T-helper 1 cell (primary cell): ENCODE measurements at places on chromosomes 3 and 15.
A peak's percentile ranks its signal among the peaks of the same experiment; 100 is the strongest.

DNA sequence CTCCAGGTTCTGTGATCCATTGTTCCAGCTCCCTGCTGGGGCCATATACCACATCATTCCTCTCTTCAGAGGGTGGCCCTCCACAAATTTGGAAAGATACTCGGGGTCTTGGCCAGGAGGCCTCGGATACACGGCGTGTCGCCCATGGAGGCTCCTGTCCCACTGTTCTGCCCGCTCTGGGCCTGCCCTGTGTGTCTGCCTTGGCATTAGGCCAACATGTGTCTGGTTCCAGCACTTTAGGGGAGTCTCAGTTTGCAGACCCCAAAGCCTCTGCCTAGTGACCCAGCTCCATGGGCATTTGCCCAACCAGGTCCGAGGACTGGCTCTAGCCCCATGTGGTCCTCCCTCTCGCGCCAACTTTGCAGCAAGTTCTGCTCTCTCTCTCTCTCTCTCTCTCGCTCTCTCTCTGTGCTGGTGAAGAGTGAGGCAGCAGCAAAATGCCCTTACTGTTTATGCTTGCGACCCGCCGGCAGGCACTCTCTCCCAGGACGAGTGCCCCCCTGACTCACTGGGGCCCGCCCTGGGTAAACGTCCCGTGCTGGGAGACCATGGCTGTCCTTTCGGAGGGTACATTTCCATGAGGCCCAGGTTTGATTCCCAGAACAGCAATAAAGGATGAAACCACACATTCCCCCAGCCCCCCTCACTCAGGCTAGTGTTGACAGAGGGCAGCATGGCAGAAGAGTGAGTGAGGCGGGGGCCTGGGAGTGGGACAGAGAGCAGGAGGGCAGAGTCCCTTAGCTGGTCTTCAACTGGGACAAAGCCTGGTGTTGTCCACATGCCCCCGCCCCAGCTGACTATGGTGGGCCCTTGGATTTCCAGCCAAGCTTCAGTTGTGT is 77.9 kb downstream of the ISG20 start:
- no peak for DNase-seq

GRCh38 chr3:54882129-54882833 is 45.6 kb downstream of the LRTM1 start:
- no peak for DNase-seq

- no peak for DNase-seq
Observed at GRCh38 chr15:64466408-64467141, 6.2 kb downstream of the ZNF609 start.

- DNase-seq = no peak
Observed at GRCh38 chr15:33132722-33133345, 61.7 kb downstream of the FMN1 start.

DNA sequence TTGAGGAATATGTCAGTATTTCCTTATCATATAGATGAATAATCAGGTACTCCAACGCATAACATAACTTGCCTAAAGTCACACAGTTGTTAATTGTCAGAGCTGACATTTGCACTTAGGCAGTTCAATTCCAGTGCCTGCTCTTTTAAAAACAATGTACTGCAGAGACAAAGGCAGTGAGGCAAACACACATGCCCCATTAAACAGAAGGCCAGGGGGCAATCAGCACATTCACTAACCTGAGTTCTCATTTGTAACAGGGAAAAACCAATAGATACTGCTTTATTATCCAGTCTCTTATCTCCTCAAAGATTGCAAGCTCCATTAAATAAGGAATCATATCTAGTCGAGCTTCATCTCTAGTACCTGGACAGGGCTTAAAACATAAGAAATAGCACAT is 1017.4 kb downstream of the SQOR start:
- no peak for DNase-seq

GRCh38 chr15:59917504-59918157 is 86.5 kb upstream of the FOXB1 start:
- peak; percentile 80 for DNase-seq

GRCh38 chr15:70466305-70466704 is 297.1 kb downstream of the UACA start:
- no peak for DNase-seq

GRCh38 chr3:194387926-194388418 is 11.1 kb downstream of the GP5 start:
- DNase-seq = no peak

DNA sequence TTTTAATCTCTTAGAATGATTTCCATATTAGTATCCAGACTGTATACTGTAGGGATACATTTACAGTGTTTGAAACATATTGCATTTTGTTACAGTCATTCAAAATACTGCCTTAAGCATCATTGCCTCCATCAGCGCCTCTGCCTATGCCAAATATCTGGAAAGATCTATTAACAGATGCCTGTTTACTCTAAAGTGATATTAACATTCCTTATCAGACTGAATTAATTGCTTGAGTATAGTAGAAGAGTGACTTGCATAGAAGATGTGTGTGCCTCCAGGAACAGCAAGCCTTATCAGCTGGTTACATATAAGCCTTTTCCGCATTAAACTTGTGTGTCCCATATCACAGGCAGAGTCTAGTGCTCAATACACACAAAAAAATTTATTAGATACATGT is 379.1 kb downstream of the CADM2 start:
- no peak for DNase-seq

- DNase-seq = no peak
Observed at GRCh38 chr3:174907628-174908407, 48.7 kb downstream of the NAALADL2 start.

DNA sequence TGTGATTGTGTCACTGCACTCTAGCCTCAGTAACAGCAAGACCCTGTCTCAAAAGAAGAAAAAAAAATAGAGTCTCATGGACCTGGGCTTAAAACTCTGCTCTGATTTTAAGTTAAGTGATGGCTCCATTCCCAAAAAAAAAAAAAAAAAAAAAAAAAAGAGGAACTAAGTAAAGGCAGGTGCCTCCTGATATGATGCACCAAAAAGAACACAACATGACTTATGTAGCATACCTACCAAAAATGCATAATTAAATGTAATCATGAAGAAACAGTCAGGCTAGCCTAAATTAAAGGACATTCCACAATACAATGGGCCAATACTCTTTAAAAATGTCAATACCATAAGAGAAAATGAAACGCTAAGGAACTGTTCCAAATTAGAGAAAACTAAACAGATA is 5.4 kb upstream of the IREB2 start:
- DNase-seq = no peak

DNA sequence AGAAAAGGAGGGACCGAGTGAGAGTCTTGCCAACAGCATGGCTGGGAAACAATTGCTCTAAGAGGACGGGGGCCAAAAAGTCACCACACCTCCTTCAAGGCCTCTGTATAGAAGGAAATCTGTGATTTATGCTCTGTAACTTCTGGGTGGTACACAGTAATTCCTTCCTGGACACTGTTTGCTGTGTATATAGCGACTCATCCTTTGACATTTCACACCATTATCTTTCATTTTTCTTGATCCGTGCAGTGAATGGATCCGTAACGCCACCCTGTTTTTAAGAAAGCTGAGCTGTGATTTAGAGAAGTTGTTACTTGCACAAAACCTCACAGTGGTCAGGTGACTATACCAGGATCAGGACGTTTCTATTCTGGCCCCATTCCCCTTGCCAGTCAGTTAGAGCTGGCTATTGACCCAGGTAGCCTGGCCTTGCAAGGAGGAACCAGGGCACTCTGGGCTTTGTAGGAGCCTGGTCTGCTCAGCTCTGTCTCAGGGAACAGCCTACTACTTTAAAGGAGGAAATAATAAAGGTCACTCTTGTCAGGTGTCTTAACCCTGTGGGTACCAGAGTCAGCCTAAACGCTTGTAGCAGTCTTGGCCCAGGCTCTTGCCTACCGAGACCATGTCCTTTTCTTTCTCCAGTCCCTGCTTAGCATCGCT is 86.5 kb upstream of the MYZAP start:
- no peak for DNase-seq

DNA sequence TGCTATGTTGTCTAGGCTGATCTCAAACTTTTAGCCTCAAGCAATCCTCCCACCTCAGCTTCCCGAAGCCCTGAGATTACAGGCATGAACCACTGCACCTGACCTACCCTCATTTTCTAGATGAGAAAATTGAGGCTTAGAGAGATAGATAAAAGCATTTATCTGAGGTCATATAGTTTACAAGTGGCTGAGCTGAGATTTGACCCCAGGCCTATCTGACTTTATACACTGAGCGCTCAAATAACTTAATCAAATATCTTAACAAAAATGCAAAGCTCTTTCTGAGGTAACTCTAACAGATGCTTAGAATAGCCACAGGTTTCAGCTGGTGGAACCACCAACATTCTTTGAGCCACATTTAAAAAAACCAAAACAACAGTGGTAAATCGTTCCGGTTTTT is 5.5 kb downstream of the PLS1 start:
- no peak for DNase-seq

- DNase-seq = no peak
Observed at GRCh38 chr15:39502082-39502447, 78.8 kb upstream of the THBS1 start.

DNA sequence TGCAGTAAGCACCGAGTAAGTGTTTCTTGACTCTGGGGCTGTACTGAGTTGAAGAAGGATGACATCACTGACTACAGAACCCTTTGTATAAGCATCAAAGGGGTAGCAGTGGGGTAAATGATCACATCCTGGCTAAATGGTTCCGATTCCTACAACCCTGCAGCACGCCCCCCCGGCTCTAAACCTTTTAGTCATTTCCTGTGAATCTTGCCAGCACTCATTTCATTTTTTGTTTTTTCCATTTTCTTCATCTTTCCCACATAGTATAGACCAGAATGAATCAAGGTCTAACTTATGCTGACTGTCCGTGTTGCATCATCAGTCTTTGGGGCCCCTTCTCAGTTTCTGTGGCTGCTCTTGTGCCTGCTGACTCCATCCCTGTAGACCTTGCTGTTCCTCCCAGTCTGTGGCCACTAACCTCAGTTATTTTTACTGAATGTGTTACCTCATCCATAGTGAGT is 383.1 kb upstream of the TPRG1 start:
- DNase-seq = peak; percentile 3

- no peak for DNase-seq
Observed at GRCh38 chr15:41606997-41607396, 48.0 kb downstream of the TYRO3 start.

GRCh38 chr3:14925729-14926591 is 21.4 kb upstream of the NR2C2 start:
- DNase-seq = peak; percentile 28

DNA sequence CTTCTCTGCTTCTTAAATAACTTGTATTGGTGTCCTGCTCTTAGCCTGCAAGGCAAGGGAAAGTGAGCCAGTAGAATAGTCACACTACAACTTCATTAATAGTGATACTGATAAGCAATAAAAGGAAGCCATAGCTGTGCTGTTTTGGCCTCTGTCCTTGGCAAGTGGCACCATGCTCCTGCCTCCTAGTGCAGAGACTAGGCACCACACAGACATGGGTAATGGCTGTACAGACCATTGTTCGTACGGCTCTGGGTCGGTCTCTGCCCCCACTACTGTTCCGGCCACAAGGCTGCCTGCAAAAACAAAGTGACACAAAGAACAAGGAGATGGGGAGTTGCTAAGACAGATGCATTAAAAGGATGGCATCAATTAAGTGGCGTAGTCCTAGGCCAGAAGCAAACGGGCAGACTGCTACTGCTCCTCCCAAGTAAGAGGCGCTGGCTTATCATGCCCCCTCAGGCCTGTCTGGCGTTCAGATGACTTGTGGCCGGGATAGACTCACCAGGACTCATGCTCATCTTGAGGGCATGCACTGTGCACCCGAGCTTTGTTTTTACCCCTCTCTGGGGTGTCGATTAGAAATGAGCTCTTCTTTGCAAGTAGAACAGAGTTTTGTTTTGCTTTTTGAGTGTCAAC is 75.6 kb downstream of the TRAK1 start:
- no peak for DNase-seq

DNA sequence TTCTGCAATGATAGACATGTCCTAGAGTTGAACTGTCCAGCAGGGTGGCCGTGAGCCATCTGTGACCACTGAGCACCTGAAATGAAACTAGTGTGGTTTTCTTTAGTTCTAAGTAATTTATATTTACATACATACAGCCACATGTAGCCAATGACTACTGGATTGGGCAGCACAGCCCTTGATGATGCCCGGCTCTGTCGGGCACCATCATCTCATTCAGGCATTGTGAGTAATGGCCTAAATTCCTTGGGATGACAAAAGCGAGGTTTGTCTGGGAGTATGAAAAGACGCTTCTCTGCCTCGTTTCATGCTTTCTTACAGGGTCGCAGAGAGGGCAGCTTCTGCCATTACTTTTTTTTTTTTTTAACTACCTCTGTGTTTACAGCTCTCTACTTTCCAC is 251.9 kb upstream of the HES1 start:
- DNase-seq = no peak

DNA sequence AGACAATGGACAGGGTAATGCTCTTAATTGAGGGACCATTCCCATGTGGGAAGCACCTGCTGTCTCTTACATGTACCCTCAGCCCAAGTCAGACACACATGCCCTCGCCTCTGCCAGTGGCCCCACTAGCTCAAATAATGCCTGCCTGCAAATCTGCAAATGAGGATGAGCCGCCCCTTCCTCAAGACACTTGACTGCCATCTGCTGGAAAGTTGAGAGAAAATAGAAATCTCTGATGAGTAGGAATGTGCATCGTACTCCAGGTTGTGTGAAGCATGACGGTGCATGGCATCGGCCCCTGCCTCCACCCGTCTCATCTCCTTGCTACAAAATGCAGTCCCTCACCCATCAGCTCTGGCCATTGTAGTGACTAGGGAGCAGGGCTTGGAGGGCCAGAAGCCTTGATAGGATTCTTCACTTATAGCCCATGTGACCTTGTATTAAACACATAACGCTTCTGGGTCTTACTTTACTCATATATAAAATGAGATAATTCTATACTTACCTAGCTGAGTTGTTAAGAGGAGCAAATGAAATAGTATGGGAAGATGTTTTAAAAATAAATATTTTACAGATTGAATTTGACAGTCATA is 6.3 kb upstream of the SCN5A start:
- DNase-seq = no peak

DNA sequence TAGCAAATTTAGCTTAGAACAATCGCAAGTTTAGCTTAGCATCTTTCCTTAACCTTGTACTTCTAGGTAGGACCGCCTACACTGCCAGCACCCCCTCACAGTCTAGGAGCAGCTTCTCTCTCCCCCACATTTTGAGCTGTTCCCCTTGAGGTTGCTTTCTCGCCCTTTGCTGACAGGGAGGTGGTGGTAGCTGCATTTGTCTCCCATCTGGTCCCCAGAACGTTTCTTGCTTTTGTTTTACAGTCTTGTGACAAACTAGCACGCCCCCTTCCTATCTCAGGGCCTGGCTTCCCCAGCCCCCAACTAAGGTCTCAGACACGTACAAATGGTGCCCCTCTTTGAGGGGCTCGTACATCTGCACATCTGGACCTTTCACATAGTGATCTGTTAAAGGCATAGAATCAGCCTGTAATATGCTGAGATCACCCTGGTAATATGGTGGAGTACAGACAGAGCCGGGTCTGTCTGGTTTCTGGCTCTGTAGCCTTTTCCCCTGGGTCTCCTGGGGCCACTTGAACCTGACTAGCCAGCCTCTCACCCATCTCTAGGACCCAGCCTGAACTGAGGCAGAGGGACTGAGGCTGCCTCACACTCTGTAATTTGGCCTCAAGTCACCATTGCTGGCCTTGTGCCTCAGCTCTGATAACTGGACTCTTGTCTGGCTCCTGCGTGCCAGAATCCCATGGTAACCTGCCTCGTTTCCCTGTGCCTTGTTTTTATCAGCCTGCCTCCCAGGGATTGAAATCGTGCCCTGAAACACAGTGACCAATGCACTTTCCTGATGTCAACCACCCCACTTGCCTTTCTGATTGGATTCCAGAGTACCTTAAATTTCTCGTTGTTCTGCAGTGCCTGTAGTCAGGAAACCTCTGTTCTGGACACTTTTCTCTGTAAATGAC is 27.7 kb downstream of the CRTC3 start:
- DNase-seq = no peak

GRCh38 chr3:28386049-28386448 is 37.4 kb upstream of the AZI2 start:
- DNase-seq = no peak
